ENCODE measurements at places on chromosomes 2 and 18. TPM values are rescaled to one million over a fixed set of nuclear protein-coding genes. Genes with fewer than 3 reads are reported as not detected.

DNA sequence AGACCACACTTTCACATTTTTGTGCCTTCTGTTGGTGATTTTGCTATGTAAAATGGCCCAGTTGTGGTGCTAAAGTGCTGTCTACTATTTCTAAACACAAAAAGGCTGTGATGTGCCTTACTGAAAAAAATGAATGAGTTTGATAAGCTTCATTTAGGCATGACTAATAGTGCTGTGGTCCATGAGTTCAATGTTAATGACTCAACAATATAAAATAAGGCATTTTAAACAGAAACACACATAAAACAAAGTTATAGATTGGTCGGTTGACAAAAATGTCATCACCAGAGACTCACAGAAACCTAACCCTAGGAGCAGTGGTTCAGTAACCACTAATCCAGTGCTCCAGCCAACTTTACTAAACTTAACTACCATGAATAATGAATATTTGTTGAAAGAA is 160.0 kb downstream of the DNAH6 start:
- no peaks in the 10 kb centered on the region for H3K27me3 ChIP-seq
- peaks cover 6% of the 10 kb centered on the region for H3K4me1 ChIP-seq
- no peak overlapping the region for H3K4me3 ChIP-seq
- H3K36me3 ChIP-seq: no peaks in the 10 kb centered on the region
- no peak for DNase-seq

DNA sequence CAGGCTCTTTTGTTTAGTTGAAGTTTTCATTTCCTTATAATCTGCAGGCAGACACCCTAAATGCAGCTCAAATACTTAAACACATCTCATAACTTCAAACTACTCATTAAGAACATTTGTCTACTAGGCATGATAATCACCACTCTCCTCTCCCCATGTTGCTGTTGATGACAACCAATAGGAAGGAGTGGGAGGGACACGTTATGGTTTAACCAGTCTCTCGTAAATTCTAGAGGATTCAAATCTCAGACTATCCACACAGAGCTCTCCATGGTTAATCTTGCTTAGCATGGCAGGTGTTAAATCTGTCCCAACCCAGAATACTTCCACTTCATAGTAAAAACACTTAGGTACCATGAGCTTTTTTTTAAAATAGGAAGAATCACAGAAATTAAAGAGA is 127.4 kb upstream of the AQP4 start:
- no peak overlapping the region for H3K4me3 ChIP-seq
- no peaks in the 10 kb centered on the region for H3K36me3 ChIP-seq
- no peaks in the 10 kb centered on the region for H3K27me3 ChIP-seq
- H3K4me1 ChIP-seq: no peaks in the 10 kb centered on the region

DNA sequence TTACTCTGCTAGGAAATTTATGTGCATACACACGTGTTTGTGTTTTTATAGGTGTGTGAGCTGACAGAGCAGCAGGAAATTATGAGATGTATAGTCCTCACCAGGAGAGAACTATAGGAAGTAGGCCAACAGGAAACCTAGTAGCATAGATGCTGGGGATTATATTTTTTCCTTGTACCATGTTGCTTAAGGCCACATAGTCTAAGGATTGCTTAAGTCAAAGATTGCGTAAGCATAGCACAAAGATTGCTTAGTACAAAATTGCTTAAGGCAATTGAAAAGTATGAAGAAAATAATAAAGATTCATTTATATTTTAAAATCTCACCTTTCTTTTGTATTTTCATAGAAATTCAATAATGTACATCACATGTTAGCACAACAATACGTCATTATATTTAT is 18.7 kb upstream of the CCDC102B start:
- peak; percentile 24 for DNase-seq
- H3K4me3 ChIP-seq: no peak overlapping the region
- no peaks in the 10 kb centered on the region for H3K36me3 ChIP-seq
- no peak overlapping the region for H3K27ac ChIP-seq

- H3K4me1 ChIP-seq: no peaks in the 10 kb centered on the region
- no peak overlapping the region for H3K4me3 ChIP-seq
- no peaks in the 10 kb centered on the region for H3K27me3 ChIP-seq
- H3K36me3 ChIP-seq: no peaks in the 10 kb centered on the region
- no peak overlapping the region for H3K27ac ChIP-seq
- DNase-seq: no peak
These were observed 87.3 kb downstream of the DOCK10 start for GRCh38 chr2:224954980-224955379.

IL1A gene
- polyA plus RNA-seq: 0.09 TPM

DNA sequence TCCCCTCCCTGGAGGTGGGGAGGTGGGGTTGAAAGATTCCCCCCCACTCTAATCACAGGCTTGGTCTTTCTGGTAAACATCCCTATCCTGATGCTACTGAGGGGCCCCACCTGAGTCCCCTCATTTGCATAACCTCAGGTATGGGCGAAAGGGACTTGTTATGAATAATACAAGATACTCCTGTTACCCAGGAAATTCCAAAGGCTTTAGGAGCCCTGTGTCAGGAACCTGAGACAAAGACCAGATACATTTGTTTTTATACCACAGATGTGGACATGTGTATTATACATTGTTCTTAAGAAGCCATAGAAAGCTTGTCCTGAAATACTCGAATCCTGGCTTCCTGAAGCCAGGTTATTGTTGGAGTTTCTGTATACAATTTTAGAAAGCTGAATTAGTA is 62.8 kb downstream of the MYO1B start:
- H3K27me3 ChIP-seq: no peaks in the 10 kb centered on the region
- H3K36me3 ChIP-seq: no peaks in the 10 kb centered on the region
- no peak overlapping the region for H3K4me3 ChIP-seq
- no peak for DNase-seq
- H3K4me1 ChIP-seq: peaks cover 4% of the 10 kb centered on the region
- H3K27ac ChIP-seq: no peak overlapping the region

DNA sequence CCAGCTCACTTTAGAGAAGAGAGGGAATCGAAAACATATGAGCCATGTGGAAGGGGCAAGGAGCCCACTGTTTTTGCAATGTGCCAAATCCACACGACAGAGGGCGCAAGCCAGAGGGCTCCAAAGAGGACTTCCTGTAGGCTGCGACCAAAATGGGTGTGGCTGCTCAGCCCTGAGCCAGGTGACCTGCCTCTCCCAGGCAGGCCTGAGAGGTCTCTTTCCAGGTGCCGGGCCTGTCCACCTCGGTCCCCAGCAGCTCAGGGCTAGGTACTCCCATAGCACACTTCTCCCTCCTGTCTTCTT is 153.8 kb downstream of the TTC32 start:
- H3K4me1 ChIP-seq: no peaks in the 10 kb centered on the region
- no peaks in the 10 kb centered on the region for H3K27me3 ChIP-seq
- H3K4me3 ChIP-seq: no peak overlapping the region
- no peaks in the 10 kb centered on the region for H3K36me3 ChIP-seq
- no peak for DNase-seq
- H3K27ac ChIP-seq: no peak overlapping the region

UGT1A4 gene
- polyA plus RNA-seq: 0.04 TPM

DCC gene
- 0.58 TPM for polyA plus RNA-seq

ESPNL gene
- polyA plus RNA-seq: 1.5 TPM

IL1RL1 gene
- polyA plus RNA-seq: 0.46 TPM

ADAM17 gene
- 21.1 TPM for polyA plus RNA-seq

GRCh38 chr2:143708682-143709081 is 579.5 kb downstream of the ARHGAP15 start:
- H3K36me3 ChIP-seq: no peaks in the 10 kb centered on the region
- H3K4me3 ChIP-seq: no peak overlapping the region
- H3K27me3 ChIP-seq: no peaks in the 10 kb centered on the region
- H3K27ac ChIP-seq: no peak overlapping the region
- peaks cover 20% of the 10 kb centered on the region for H3K4me1 ChIP-seq
- no peak for DNase-seq

DNA sequence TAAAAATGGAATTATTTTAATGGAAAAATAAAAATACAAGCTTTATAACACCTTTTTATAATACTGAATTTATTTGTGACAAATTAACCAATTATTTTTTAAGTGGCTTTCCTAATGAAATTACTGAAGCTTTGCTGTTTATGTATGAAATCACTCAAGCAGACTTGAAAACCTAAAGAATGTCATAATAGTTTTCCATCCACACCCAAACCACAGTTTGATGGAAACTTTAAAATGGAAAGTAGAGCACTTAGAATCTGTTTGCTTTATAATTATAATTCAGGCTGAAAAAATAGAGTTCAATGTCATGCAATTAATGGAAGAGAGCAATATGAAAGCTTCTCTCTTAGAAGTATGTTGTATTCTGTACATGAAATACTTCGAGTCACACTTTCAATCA is 31.6 kb upstream of the WDR75 start:
- DNase-seq: no peak
- no peaks in the 10 kb centered on the region for H3K4me1 ChIP-seq
- H3K36me3 ChIP-seq: no peaks in the 10 kb centered on the region
- no peak overlapping the region for H3K27ac ChIP-seq
- H3K4me3 ChIP-seq: no peak overlapping the region
- H3K27me3 ChIP-seq: no peaks in the 10 kb centered on the region

DNA sequence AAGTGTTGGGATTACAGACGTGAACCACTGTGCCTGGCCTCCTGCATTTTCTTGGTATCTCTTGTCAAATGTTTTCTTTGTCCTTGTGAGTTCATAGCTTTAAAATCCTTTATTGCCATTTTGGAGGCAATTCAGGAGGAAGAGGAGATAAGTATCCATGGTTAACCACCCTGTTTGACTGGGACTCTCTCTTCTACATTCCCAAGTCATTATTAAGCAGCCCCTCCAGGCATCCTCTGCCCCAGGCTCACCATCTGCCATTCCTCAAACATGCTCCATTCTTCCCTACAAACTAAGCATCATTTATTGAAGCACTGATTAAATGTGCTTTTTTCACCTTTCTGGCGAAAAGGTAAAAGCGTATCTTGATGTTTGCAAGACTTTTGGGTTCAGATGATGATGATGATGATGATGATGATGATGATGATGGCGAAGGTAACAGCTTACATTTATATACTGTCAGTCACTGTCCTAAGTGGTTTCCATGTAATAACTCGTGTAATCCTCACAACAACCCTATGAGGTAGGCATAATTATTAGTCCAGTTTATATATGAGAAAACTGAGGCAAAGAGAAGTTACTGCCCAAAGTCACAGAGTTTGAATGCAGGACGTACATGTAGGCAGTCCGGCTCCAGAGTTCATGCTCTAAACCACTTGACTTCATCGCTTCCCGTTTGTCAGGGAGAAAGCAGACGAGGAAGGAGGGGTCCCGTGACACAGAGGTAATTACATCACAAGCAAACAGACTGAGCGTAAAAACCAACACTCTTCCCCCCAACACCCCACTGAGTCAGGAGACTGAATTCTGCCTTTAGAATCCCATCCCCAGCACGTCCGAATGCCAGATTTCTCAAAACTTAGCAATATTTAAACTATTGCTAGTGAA is 69.7 kb upstream of the ACKR3 start:
- no peak for DNase-seq
- H3K4me1 ChIP-seq: no peaks in the 10 kb centered on the region
- no peaks in the 10 kb centered on the region for H3K27me3 ChIP-seq
- no peak overlapping the region for H3K27ac ChIP-seq
- peaks cover 2% of the 10 kb centered on the region for H3K36me3 ChIP-seq
- no peak overlapping the region for H3K4me3 ChIP-seq

GRCh38 chr2:10688921-10689807 is 611 bp downstream of the NOL10 start:
- H3K4me1 ChIP-seq: peaks cover 6% of the 10 kb centered on the region
- no peaks in the 10 kb centered on the region for H3K27me3 ChIP-seq
- peak overlapping the region; percentile 59 for H3K27ac ChIP-seq
- H3K36me3 ChIP-seq: no peaks in the 10 kb centered on the region
- DNase-seq: no peak
- peak overlapping the region; percentile 93 for H3K4me3 ChIP-seq

DNA sequence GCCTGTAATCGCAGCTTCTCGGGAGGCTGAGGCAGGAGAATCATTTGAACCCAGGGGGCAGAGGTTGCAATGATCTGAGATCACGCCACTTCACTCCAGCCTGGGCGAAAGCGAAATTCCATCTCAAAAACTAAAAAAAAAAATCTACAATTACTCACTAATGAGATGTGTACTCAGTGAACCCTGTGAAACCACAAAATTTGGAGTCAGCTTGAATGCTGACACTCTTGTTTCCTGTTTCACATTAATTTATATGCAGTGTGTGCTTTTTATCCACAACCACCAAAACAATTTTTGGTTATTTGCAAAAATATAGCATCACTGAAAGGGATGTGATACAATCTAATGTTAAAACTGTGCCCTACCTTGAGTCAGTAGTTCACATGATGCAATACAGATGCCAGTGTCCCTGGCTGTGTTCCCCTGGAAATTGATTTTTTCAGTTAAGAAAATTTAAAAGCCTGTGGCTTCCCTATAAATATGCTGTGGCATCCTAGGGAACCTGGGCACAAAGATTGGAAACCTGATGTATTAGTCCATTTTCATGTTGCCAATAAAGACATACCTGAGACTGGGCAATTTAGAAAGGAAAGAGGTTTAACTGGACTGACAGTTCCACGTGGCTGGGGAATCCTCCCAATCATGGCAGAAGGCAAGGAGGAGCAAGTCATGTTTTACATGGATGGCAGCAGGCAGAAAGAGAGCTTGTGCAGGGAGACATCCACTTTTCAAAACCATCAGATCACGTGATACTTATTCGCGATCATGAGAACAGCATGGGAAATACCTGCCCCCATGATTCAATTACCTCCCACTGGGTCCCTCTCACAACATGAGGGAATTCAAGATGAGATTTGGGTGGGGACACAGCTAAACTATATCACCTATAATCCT is 337.5 kb upstream of the NT5C1B start:
- H3K27me3 ChIP-seq: no peaks in the 10 kb centered on the region
- H3K4me1 ChIP-seq: no peaks in the 10 kb centered on the region
- no peak overlapping the region for H3K27ac ChIP-seq
- H3K36me3 ChIP-seq: no peaks in the 10 kb centered on the region
- DNase-seq: no peak

SIX3 gene
- polyA plus RNA-seq: not detected

RUFY4 gene
- polyA plus RNA-seq: 0.69 TPM

DNA sequence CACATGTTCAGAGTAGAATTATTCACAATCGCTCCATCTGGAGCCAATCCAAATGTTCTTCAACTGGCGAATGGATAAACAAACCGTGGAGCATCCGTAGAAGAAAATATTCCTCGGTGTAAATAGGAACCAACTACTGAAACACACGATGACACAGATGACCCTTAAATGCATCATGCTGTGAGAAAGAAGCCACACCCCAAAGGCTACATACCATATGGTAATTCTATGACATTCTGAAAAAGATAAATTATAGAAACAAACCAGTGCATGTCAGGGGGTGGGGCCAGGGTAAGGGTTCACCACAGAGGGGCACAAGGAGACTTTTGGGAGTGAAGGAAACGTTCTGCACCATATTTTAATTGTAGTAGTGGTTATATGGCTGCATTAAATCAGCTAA is 312.2 kb upstream of the SMIM21 start:
- no peak for DNase-seq
- H3K27ac ChIP-seq: no peak overlapping the region
